ENCODE measurements at places on chromosomes 12 and 14. TPM values are rescaled to one million over a fixed set of nuclear protein-coding genes. Genes with fewer than 3 reads are reported as not detected.

Gene CCDC177
- polyA plus RNA-seq, result 4.8 TPM

Gene TRAF3
- 44.5 TPM for polyA plus RNA-seq

Gene CDK2
- polyA plus RNA-seq, result 32.0 TPM

Gene PTGR2
- polyA plus RNA-seq, result 13.0 TPM

Gene ORAI1
- 14.3 TPM for polyA plus RNA-seq

Gene TMEM179
- 65.5 TPM for polyA plus RNA-seq

Gene CNTN1
- 287 TPM for polyA plus RNA-seq

Gene ANKRD9
- 42.5 TPM for polyA plus RNA-seq

Gene TSHR
- polyA plus RNA-seq, result 3.3 TPM

Gene RCOR1
- polyA plus RNA-seq, result 18.4 TPM

Gene APOF
- polyA plus RNA-seq, result 0.12 TPM

Gene FITM1
- polyA plus RNA-seq, result 1.2 TPM

Gene BORCS5
- 13.3 TPM for polyA plus RNA-seq

Gene PARPBP
- polyA plus RNA-seq, result 8.2 TPM

Gene TMEM253
- polyA plus RNA-seq, result 0.43 TPM

Gene AMDHD1
- 0.33 TPM for polyA plus RNA-seq

Gene JPH4
- 125 TPM for polyA plus RNA-seq

Gene GLIPR1
- 15.9 TPM for polyA plus RNA-seq

Gene VDR
- polyA plus RNA-seq, result 0.40 TPM

Gene PEX5
- 68.5 TPM for polyA plus RNA-seq

Gene NRIP2
- polyA plus RNA-seq, result 5.1 TPM

Gene METTL25
- polyA plus RNA-seq, result 6.1 TPM

Gene CAPZA3
- polyA plus RNA-seq, result not detected

Gene TAS2R10
- 0.74 TPM for polyA plus RNA-seq

Gene TMEM263
- polyA plus RNA-seq, result 44.9 TPM

Gene CLEC4D
- polyA plus RNA-seq, result not detected

Gene GPR132
- polyA plus RNA-seq, result 1.4 TPM

Gene LRCOL1
- polyA plus RNA-seq, result 0.47 TPM

Gene TMEM52B
- 2.1 TPM for polyA plus RNA-seq

Gene STAB2
- polyA plus RNA-seq, result 1.5 TPM

Gene LRRC23
- polyA plus RNA-seq, result 25.3 TPM

Gene PZP
- 0.13 TPM for polyA plus RNA-seq

Gene RTN1
- 938 TPM for polyA plus RNA-seq

Gene SLC10A1
- 0.21 TPM for polyA plus RNA-seq

Gene HOXC11
- polyA plus RNA-seq, result not detected

Gene TSPAN8
- polyA plus RNA-seq, result 1.2 TPM

Gene IAPP
- 0.30 TPM for polyA plus RNA-seq

Gene TGM1
- polyA plus RNA-seq, result 4.9 TPM

Gene ALX1
- 0.26 TPM for polyA plus RNA-seq

Gene KRT77
- polyA plus RNA-seq, result 2.2 TPM
